ENCODE measurements at places on chromosomes 4 and X.

DNA sequence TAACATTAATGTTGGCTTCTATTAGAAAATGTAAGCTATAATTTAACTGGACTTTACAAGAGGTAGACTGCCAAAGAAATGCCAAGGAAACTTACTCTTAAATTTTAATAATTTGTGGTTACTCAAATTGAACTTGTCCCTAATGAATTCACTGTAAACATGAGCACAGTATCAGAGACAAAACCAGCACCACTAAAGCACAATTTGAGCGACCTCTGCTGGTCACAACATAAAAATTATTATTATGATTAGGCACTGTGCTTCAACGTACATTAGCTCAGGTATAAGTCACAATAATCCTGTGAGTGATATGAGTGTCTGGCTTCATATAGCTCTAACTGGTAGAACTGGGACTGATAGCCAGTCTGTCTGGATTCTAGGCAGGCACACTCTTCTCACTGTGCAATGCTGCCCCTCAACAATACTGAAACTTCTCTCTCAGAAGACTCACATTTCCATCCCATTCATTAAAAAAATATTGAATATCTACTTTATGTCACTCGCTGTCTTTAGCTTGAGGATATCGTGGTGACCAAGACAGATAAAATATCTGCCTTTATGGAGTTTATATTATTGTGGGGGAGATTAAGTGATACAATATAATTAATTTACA is 8.0 kb downstream of the NUDT6 start:
- peak; percentile 37 for DNase-seq

DNA sequence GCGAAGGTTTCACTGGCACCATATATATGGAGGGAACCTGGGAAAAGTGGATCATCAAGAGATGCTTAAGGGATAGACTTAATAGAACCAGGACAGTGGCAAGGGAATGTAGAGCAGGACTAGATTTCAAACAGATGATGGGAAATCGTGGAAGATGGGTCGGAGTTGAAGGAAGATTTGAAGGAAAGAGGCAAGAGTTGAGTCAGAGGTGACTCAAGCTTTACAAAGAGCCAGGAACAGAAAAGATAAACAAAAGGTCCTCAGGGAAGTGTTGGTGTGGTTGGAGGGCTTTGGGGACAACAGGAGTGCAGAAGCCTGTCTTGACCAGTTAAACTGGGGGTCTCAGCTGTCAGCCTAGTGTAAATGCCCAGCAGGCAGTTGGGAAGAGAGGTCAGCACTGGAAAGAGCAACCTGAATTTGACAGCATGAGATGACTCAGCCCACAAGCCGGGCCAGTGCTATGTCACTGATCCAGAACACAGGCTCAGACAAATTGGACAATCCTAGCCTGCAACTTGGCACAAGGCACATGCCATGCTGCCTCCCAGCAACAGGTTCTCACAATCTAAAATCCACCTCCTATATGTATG is 230.5 kb downstream of the IDS start:
- peak; percentile 19 for DNase-seq

DNA sequence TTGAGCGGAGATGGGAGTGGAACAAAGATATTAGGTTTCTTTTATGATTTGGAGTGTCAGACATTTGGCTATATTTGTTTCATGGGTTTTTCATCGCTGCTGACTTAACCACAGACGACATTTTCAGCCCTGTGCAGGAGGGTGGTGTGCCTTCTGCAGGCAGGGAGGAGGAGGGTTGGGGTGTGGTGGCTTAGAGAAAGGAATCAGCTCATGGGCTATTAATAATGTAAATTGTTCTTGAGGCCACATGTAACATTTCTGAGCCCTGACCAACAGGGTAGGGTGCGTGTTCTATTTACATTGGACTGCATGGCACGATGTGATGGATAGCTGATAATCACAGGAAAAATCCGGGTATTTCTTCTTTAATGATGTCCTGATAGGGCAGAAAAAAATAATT is 67.6 kb downstream of the POLA1 start:
- no peak for DNase-seq

DNA sequence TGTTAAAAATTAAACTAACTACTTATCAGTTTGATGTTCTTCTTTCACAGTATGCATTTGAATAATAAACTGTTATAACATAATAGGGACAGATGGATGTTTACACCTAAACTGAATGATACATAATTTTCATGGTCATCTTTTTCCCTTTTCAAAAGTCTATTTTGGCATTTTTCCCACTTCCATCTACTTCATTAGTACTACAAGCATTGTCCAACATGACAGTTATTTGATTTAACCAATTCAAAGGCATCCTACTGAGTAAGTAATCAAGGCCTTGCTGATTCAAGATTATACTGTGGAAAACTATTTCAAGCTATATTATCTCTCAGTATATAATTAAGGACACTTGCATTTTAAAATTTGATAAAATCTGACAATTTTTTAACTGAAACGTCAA is 212.9 kb downstream of the FAT4 start:
- no peak for DNase-seq
